ENCODE measurements at places on chromosomes 5 and 9.

DNA sequence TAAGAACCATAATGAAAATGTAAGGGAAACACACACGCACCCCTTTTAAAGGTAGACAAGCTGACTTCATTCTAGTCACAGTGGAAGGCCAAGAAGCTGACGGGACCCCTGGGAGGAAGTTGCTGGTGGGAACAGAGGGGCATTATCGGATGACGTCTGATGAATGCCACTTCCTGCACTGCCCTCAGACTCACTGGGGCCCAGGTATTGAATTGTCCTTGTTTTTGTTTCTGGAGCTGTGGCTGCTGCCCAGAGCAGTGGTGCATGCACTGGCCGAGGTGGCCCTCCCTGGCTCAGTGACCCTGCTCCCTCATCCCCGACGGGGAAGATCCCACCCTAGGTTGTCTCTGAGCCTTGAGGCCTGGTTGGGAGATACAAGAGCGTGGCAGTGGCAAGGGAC, 15.3 kb upstream of the RPL26L1 start:
- H3K27me3 ChIP-seq = no peaks in the 10 kb centered on the region
- DNase-seq = no peak

DNA sequence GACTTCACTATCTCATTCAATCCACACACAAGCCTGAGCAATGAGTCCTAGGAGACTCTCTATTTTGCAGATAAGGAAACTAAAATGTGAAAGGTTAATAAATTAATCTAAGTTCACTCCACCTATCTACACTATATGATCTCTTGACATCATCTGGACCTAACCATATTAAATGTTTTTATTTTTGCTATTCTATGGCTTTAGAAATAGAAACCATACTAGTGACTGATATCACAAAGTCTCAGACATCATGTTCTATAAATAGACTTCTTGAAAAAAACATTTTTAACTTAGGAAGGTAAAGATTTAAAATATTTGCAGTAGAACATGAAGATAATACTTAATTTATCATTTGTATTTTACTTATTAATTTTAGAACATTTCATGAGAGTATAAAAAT, 9.4 kb upstream of the ADGRV1 start:
- H3K27ac ChIP-seq = no peak overlapping the region
- DNase-seq = no peak
- no peak overlapping the region for H3K4me3 ChIP-seq
- no peaks in the 10 kb centered on the region for H3K36me3 ChIP-seq
- no peaks in the 10 kb centered on the region for H3K4me1 ChIP-seq
- H3K27me3 ChIP-seq = peaks cover 47% of the 10 kb centered on the region

GRCh38 chr9:73575101-73576060, 423.7 kb downstream of the ANXA1 start:
- no peaks in the 10 kb centered on the region for H3K36me3 ChIP-seq
- H3K27ac ChIP-seq = no peak overlapping the region
- DNase-seq = no peak
- no peaks in the 10 kb centered on the region for H3K4me1 ChIP-seq

DNA sequence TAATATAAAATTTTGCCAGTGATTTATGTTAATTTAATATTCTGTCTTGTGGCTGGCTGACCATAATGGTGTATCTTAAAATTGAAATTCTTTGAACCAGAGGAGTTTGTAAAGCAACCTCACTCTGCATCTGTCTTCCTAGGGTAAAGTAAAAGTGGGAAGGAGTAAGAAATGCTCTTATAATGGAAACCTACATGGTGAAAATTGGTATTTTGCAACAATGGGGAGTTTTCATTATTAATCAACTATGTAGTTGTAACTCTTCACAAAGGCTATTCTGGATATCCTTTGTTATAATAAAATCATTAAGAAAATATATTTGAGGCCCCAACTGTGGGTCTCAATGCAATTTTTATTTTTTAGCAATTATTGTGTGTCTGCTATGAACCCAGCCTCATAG, 44.2 kb downstream of the SNX30 start:
- H3K27ac ChIP-seq = no peak overlapping the region
- no peaks in the 10 kb centered on the region for H3K27me3 ChIP-seq
- H3K36me3 ChIP-seq = no peaks in the 10 kb centered on the region
- no peaks in the 10 kb centered on the region for H3K4me1 ChIP-seq

DNA sequence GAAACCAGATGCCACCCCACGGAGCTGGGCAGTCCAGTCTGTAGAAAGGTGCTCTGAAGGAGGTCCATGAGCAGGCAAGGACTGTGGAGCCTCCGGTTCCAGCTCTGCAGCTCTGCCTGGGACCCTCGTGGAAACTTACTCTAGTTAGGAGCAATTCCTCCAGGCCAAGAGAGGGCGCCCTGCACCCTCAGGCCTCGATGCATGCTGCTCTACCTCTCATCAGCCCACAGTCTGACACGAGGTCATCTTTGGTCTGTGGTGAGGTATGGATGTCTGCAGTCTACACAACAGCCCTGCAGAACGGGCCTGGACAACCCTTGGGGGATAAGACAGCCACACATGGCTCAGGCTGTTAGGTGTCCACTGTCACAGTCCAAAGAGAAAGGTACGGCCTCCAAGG, 50.6 kb upstream of the UBTD2 start:
- no peak for DNase-seq
- peaks cover 2% of the 10 kb centered on the region for H3K36me3 ChIP-seq
- no peak overlapping the region for H3K4me3 ChIP-seq
- peaks cover 10% of the 10 kb centered on the region for H3K4me1 ChIP-seq

DNA sequence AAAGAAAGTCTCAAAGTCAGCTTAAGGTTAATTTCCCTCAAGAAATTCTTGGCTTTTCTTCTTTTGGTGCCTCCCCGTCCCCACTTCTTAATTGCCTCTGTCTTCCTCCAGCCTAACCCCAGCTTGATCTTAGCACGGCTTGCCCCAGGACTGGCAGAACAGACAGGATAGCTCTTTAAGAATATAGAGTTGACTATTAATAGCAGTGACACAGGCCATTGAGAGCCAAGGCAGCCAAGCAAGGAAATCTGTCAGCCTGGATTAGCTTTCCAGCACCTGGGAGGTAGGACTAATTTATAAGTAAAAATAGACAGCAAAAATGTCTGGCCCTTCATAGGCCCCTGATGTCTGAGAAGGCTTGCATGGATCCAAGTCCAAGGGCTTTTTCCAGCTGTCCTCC, 384.6 kb upstream of the SLC30A5 start:
- no peak overlapping the region for H3K27ac ChIP-seq
- no peak overlapping the region for H3K4me3 ChIP-seq
- no peaks in the 10 kb centered on the region for H3K36me3 ChIP-seq
- H3K4me1 ChIP-seq = no peaks in the 10 kb centered on the region
- DNase-seq = no peak

DNA sequence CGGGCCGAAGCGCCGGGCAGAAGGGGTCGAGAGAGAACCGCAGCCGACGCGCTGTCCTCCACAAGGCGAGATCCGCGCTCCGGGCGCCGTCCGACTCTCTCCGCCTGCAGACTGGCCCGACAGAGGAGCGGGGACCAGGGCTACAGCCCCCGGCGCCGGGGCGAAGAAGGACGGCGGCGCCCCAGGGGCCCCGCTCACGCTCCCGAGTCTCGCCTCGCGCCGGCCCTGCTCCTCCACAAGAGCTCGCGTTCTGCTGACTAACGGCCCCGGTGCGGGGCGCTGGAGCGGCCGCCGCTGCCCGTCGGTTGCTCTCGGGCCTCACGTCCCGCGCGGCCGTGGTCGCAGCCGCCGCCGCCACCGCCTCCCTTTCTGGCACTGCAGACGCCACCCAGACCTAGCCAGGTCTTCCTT, 338 bp downstream of the ABHD17B start:
- H3K4me1 ChIP-seq = peaks cover 10% of the 10 kb centered on the region
- peak overlapping the region; percentile 90 for H3K27ac ChIP-seq
- no peaks in the 10 kb centered on the region for H3K27me3 ChIP-seq
- DNase-seq = no peak

- no peaks in the 10 kb centered on the region for H3K36me3 ChIP-seq
- no peak overlapping the region for H3K27ac ChIP-seq
- DNase-seq = no peak
- no peaks in the 10 kb centered on the region for H3K27me3 ChIP-seq
- H3K4me1 ChIP-seq = no peaks in the 10 kb centered on the region
These were observed 47.8 kb upstream of the TGFBR1 start for GRCh38 chr9:99056886-99057664.

GRCh38 chr9:18544456-18544855, 70.5 kb downstream of the ADAMTSL1 start:
- no peaks in the 10 kb centered on the region for H3K36me3 ChIP-seq
- H3K27ac ChIP-seq = no peak overlapping the region
- DNase-seq = no peak
- no peaks in the 10 kb centered on the region for H3K4me1 ChIP-seq
- no peaks in the 10 kb centered on the region for H3K27me3 ChIP-seq

DNA sequence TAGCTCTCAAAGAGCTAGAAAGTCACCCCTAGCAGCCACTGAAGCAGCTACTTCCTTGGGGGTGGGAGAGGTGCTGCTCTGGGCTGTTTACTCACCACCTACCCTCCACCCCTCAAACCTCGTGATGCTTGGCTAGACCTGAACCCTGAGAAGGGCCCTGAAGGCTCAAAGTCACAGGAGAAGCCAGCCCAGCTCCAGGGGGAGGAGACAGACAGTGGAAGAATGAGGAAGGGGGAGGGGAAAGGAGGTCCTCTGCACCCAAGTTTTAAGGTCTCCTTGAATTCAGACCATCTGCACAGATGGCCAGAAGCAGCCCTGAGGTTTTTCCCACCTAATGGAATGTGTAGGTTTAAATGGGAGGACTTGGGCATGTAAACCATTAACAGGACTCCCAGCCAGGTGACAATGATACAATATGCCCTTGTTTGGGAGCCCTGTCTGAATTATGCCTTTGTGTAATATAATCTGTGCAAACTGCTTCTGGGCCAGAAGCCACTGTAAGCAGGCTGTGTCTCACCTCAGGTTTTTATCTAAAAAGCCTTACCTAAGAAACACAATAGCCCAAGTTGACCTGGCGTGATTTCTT, 180.5 kb downstream of the PIK3R1 start:
- no peak overlapping the region for H3K27ac ChIP-seq
- H3K27me3 ChIP-seq = no peaks in the 10 kb centered on the region
- no peaks in the 10 kb centered on the region for H3K4me1 ChIP-seq
- H3K4me3 ChIP-seq = no peak overlapping the region
- H3K36me3 ChIP-seq = no peaks in the 10 kb centered on the region

DNA sequence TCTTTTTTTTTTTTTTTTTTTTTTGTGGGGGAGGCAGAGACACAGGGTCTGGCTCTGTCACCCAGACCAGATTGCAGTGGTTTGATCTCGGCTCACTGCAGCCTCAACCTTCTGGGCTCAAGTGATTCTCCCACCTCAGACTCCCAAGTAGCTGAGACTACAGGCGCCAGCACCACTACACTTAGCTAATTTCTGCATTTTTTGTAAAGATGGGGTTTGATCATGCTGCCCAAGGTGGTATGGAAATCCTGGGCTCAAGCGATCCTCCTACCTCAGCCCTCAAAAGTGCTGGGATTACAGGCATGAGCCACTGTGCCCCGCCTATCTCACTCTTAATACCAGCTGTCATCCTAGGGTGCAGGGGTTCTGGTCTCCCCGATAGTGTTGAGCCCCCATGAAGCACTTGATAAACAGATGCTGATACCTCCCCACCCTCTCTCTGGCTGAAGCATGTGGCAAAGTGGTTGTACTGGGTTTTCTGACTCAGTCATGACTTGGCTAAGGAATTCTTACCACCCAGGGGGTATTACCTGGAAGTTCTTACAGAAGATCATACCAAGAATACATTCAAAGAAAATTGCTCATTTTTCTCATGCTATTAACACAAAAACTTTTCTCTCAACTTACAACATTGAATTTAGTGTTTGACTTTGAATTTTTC, 110.2 kb upstream of the DAPK1 start:
- H3K4me1 ChIP-seq = no peaks in the 10 kb centered on the region
- H3K27ac ChIP-seq = no peak overlapping the region
- H3K27me3 ChIP-seq = no peaks in the 10 kb centered on the region

DNA sequence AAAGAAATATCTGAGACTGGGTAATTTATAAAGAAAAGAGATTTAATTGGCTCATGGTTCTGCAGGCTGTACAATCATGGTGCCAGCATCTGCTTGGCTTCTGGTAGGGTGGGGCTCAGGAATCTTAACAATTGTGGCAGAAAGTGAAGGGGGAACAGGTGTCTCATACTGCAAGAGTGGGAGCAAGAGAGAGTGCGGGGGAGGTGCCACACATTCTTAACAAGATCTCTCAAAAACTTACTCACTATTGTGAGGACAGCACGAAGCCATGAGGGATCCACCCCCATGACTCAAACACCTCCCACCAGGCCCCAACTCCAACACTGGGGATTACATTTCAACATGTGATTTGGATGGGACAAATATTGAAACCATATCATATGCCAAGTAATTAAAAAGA, 70.1 kb upstream of the PANK3 start:
- H3K27ac ChIP-seq = no peak overlapping the region
- peaks cover 3% of the 10 kb centered on the region for H3K4me1 ChIP-seq

DNA sequence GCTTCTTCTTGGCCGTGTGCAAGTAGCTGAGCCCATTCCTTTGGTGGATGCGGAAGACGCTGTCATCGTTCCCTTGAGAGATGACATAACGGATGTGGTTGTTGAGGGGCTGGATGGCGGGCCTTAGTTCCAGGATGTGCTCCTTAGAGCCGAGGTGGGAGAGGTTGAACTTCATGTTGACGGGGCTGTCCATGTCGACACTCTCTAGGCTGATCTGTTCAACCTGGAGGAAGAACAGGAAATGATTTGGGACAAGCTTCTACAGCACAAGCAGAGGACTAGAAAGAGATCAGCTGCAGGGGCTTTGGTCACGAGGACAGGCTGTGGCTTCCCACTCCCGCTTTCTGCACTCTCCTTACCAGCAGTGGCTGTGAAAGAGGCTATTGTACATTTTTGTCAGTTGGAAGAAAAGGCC, 176.0 kb downstream of the SLC12A2 start:
- H3K4me1 ChIP-seq = no peaks in the 10 kb centered on the region
- H3K36me3 ChIP-seq = no peaks in the 10 kb centered on the region
- no peak for DNase-seq
- no peak overlapping the region for H3K4me3 ChIP-seq
- H3K27ac ChIP-seq = no peak overlapping the region
- H3K27me3 ChIP-seq = no peaks in the 10 kb centered on the region

DNA sequence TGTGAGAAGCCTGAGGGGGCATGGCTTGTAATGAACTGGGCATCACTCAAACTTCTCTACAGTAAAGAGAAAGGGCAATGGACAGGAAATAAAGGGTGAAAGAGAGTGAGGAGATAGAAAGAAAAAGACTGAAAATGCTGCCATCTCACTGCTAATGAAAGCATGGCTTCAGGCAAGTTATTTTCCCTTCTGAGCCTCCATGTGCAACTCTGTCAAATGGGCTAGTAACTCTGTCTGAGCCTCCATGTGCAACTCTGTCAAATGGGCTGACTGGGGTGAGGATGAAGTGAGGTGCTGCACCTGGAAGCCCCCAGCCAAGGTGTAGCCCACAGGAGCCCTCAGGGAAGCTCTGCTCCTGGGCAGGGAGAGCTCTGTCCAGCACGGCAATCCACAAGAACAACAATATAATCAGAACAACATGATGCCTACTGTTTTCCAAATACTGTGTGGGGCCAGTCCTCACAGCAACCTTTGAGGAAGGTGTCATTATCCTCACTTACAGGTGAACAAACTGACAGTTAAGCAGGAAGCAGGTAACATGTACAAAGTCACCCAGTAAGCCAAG, 73.8 kb upstream of the XPA start:
- no peak for DNase-seq
- no peak overlapping the region for H3K4me3 ChIP-seq
- no peak overlapping the region for H3K27ac ChIP-seq
- no peaks in the 10 kb centered on the region for H3K36me3 ChIP-seq
